ENCODE measurements at places on chromosomes 4 and X.

DNA sequence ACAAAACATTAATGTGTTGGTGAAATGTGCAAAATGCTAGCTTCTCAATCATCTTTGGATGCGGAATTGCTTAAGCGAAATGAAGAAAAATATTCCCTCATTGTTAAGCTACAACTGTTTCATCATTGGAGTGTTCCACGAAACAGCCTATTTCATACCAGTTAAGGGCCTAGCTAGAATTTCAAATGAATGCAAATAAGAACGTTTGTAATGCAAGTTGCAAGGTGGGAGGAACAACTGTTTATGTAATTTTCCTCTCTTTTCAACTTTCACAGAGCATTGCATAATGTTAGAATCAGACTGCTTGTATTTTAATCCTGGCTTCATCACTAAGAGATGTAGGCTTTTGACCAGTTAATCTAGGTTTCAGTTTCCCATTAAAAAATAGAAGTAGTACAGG lies 480.1 kb downstream of the IL1RAPL1 start:
- DNase-seq, result no peak

GRCh38 chr4:94550352-94550751 lies 98.6 kb downstream of the PDLIM5 start:
- DNase-seq, result no peak

DNA sequence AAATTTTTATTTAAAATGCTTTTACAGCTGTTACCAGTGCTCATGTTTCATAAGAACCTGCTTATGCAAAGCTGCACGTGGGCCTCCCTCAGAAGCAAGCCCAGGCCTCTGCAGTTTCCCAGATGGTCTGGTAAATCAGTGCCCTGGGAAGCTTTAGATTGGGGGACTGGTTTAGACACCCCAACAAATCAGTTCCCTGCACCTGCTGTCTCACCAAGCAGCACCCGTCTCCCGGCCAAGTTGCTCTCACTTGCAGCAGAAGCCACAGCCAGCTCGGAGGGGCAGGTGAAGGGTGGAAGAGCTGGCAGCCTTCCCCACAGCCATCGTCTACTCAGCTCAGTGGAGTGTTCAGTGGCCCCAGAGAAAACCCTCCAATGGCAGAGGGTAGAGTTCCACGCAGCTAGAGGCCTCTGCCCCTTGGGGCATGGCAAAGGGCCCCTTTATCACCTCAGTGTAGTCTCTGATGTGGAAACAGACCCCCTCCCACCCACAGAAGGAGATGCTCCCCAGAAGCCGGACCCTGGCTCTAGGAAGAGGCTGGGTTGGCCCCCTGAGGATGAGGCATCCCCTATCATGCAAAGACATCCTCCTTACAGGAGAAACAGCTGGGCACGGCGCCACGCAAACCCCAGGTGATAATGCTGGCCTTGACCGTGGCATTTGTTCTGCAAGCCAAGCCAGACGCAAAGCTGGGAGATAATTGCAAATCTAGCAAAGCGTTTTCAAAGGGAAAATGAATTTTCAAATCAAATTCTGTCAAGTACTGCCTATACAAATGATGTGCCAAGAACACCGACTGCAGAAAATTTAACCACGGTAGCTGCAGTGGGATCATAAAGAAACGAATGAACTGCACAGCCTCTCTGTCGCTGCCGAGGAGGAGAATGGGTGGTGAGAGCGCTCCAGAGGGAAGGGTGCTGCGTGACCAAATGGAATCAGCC lies 51.9 kb downstream of the ZFYVE28 start:
- no peak for DNase-seq

DNA sequence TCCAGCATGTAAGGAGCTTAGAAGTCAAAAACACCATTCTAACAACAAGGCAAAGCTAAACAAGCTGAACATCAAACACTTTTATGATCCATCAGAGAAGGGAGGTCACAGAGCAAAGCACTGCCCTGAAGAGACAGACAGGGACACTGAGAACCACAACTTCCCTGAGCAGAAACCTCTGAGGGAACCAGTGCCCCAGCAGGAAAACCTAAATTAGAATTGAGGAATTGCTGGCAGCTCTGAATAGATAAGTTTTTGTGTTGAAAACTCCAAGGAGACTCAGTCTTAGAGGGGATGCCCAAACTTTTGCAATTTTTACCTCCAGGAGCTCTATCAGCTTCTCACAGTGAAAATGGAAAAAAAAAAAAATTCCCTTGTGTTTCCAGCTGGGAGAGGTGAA lies 83.0 kb upstream of the MAPK10 start:
- DNase-seq, result no peak

DNA sequence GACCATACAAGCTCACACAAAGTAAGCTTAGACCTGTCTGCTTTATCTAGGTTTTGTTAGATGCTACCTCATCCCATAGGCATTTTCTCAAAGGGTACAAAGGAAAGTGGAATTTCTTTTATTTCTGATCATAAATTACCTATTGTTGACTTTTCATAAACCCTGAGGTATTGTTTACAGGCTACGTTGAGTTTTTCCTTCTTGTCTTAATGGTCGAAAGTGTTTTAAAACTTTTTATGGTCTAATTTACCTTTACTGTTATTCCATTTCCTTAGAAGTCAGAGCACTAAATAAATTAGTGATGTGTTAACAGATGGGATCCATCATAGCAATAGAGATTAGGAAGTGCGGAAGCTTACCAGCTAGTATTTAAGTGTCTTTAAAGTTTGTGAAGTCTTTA lies 159.2 kb upstream of the GABRA2 start:
- DNase-seq, result no peak

- no peak for DNase-seq
Measured at GRCh38 chrX:56794404-56795230, 65.6 kb downstream of the NBDY start.

GRCh38 chr4:143347484-143348111 lies 10.9 kb downstream of the GAB1 start:
- DNase-seq, result no peak

- no peak for DNase-seq
Measured at GRCh38 chr4:138736362-138736761, 279.2 kb upstream of the NOCT start.

DNA sequence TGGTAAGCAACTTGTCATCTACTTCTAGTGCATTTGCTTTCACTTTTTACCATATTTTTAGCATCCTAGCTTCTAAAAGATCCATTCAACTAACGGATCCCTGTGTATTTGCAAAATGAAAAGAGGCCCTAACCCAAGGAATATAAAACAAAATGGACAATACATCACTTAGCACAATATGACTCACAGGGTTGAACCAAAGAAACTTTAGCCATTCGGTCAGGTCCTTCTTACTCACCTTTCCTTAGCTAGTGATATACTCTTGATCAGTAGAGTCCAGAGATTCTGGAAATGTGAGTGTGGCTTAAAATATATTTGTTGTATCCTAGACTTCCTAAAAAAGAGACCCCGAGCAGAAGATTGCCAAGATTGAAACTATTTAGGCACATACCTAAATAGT lies 19.5 kb downstream of the TMPRSS11E start:
- no peak for DNase-seq

DNA sequence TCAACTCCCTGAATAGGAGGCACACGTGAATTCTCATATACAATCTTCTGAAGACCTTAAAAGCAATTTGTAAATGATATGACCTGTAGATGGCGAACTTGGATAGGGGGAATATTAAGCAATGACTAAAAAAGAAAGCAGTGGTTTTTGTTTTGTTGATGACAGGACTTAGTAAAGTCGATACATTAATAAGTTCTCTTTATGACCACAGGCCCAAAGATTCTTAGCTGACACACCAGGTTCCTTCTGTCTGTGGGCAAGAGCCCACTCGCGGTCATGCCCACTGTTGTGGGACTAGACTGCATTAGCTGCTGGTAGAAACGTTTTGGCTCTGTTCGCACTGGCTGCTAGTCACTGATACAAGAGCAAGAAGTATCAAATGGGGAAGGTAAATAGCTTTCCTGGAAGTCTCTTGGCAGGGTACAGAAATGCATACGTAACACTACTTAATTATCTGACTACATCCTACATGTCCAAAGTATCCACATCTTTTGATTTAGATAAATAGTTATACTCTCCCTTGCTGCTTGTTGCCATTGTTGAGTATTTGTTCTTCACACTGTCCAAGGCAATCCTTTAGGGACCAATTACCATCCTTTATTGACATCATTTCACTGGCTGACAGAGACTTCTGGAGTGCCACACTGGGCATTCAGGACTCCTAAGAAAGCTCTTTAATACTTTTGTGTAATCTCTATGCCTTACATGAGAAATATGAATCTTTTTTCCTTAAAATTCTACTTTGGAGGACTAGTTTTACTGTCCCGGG lies 31.0 kb downstream of the ALPK1 start:
- DNase-seq, result peak; percentile 63

DNA sequence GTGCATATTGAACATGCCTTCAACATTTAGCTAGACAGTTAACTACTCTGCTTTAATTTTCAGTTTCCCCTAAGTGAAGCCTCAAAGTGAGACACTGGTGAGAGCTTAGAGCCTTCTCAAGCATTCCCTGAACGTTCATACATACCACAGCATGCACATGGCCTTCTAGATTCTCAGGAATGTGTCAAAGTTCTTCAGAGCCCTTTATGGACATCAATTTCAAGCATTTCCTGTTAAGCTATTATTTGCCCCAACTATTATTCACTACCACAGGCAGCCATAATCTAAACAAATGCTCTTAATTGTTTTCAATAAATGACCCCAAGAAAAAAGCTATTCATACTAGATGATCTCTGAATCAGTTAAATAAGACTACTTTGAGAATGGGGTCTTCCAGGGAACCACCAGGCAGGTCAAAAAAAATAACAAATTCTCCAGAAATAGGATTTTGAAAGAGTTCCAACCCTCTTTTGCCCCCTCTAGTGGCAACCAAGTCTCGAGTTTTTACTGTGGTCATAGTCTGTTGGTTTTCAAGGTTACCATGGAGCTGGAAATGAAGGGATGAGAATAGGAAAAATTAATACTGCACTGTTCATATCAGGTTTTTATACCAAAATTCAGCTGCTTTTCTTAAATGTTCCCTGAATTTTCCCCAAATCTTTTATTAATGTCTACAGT lies 235.4 kb downstream of the RAB28 start:
- DNase-seq, result no peak

Data from DMS153 (cell line).